ENCODE measurements at places on chromosomes 2 and 18.

DNA sequence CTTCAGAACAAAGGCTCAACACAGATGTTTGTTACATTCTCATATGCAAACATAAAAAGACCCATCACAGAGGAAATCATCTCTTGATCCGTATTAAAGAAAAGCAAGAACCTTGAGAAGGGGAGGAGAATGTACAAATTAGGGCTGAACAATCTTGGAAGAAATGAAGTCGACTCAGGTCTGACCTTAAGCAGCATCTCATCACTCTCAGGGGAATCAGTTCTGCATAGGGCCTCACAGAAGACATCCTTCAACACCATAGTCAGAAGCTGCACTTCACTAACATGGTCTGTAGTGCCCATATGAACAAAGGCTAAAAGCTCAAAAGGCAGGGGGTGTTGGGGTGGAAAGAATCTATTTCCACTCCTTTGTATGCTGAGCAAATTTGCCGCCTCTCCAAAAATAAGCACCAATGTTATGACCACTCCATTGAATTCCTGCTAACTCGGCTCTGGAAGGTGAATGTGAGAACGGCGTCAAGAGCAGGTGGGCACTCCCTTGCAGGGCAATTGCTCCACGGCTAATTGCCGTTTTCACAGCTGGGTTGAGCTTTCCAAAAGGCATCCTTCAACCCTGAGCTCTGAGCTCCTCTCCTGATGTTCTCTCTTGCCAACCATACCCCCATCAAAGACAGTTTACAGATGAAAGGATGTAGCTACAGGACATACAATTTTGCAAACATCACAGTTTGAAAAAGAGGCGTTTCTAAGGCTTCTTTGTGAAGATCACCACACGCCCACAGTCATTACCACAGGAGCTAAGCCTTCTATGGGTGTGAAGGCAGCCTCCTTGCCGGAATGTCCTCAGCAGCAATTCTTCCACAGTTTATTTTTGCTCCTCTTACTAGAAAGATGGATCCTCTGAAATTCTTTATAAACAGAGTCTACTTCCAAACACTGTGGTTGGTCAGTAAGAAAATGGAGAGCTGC, 10.0 kb downstream of the KLF7 start:
- DNase-seq = no peak

DNA sequence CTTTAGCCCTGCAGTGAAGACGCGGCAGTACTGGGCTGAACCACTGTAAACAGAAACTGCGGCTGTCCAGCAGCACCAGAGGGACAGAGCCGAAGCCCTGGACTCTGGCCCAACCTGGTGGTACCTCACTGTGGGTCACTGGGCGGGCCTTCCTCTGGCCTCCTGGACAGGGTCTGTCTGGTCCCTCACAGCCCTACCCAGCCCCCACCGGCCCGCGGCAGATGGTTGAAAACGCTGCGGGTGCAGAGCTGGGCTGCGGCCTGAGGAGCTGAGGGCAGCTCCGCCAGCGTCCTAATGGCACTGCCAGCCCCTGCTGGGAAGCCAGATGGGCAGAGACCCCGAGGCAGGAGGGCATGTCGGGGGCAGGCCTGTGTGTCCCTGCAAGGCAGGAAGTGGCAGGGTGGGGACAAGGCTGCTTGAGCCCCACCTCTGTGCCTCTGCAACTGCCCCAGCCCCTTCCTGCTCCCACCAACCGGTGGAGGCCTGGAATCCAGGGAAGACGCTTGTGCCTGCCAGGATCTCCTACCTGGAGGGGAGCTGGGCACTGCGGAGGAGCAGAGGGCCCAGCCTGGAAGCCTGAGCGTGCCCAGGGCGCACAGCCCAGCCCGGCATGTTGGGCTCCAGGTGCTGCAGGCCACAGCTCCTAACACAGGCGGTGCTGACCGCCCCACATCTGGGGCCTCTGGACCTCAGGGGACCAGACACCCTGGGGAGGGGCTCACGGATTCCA, 36.3 kb downstream of the HS6ST1 start:
- no peak for DNase-seq

GRCh38 chr18:79056827-79057367, 12.3 kb upstream of the ATP9B start:
- no peak for DNase-seq

- no peak for DNase-seq
Observed at GRCh38 chr2:183219888-183220287, 95.6 kb downstream of the NUP35 start.

GRCh38 chr2:231955758-231956472, 5.6 kb upstream of the DIS3L2 start:
- no peak for DNase-seq

GRCh38 chr18:7512348-7512747, 54.8 kb upstream of the PTPRM start:
- no peak for DNase-seq

GRCh38 chr2:35099342-35099741, 1256.2 kb upstream of the CRIM1 start:
- DNase-seq = no peak

DNA sequence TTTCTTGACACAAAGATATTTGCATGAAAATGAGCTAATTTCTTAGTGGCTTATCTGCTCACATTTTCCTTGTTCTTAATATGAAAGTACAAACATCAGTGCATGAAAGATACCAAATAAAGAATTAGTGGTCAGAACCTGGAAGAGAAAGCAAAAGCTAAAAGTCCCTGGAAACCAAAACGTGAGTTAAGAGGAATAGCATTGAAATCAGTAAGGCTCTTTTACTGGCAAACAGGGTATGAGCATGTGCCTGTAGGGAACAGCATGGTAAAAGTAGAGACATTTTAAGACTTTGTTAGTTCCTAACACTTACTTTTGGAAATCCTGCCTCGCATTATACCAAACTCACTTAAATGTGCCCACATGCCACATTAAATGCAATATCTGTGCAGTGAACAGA, 31.9 kb upstream of the CWC22 start:
- no peak for DNase-seq

DNA sequence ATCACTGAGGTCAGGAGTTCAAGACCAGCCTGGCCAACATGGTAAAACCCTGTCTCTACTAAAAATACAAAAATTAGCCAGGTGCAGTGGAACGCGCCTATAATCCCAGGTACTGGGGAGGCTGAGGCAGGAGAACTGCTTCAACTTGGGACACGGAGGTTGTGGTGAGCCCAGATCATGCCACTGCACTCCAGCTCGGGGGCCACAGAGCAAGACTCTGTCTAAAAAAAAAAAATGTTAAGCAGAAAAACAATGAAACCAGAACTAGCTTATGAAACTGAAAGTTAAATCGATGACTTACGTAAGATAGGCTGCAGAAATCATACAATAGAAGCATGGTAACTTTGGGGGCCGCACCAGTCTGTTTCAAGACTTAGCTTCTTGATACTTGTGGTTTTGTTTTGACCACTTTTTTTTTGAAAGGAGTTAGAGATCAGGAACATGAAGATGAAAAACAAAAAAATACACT, 6.2 kb upstream of the GPR155 start:
- DNase-seq = peak; percentile 71

DNA sequence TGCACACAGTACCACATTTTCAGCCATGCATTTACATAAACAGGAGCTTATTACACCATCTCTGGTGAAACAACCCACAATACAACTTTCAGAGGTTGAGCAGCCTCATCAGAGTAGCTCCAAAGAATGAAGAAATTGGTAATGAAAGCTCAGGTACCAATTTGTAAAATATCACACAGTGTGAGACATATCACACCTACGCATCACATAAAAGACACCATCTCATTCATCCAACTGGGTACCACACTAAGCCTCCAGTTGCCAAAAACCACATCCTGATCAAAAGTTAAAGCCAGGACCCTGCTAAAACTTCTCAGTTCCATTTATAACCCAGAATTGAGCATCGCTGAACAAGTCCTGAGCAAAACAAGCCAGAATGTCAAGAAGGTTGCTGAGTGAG, 4.6 kb downstream of the TMEM163 start:
- no peak for DNase-seq

DNA sequence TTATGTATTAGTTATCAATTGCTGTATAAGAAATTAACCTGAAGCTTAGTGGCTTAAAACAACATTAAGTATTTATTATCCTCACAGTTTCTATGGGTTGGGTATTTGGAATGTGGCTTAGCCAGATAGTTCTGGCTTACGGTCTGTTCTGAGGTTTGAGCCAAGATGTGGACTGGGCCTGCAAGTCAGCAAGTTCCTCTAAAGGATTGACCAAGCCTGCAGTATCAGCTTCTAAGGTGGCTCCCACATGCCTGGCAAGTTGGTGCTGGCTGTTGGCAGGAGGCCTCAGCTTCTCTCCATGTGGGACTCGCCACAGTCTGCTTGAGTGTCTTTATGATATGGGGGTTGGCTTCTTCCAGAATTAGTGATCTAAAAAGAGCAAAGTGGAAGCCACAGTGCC, 45.0 kb upstream of the TCF4 start:
- DNase-seq = no peak

Data from inflammatory macrophage (primary cell).